ENCODE measurements at places on chromosomes 13 and 19.

DNA sequence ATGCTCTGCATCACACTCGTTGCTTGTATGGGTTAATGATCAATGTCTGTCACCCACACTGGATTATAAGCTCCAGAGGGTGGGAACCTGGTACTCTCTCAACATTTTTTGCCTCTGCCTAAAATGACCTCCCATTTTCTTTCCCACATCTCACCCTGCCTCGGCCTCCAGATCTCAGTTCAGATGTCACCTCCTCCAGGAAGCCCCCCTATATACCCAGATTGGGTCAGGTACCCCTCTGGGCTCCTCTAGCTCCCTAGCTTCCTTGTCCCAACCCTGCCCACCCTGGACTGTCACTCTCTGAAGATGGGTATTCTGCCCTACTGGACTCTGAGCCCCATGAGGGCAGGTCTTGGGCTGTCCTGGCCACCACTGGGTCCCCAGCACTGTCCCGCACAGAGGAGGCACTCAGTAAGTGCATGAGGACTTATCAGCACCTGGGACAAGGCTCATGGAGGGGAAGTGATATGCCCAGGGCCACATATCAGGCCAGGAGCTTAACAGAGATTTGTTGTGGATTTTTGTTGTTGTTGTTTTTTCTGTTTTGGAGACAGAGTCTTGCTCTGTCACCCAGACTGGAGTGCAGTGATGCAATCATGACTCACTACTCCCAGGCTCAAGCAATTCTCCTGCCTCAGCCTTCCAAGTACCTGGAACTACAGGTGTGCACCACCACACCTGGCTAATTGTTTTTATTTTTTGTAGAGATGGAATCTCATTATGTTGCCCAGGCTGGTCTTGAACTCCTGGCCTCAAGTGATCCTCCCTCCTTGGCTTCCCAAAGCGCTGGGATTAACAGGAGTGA is 23.8 kb downstream of the PRKD2 start:
- DNase-seq = no peak

DNA sequence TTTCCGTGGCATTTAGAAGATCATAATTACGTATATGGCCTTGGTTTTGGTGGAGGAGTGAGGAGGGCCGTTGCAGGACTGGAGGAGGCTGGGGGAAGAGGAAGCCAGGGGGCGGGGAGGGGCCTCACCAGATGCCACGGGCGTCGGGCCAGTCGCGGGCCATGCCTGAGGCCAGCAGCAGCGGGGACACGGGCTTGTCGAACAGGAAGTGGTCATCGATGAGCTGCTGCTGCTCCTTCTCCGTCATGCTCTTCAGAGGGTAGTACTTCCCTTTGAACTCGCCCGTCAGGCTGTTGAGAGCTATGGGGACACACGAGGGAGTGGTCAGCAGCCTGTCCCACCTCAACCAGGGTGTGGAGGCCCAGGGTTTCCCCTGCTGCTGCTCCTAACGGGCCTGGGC is 11.1 kb downstream of the CKM start:
- DNase-seq = no peak

DNA sequence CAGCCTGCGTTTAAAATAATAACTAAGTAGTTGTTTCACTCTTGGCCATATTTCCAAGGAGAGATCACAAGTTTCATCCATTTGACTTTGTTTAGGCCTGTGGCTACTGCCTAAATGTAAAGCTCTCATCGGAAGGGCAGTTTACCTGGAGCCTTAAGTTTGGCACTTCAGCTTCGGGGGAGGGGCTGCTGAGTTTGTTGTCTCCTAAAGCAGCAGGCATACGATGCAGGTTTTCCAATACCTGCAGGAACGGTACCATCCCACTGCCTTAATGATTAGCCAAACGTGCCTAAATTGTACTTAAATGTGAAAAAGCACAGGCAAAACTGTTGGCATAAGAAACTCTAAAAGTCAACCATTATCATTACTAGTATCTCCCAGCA is 63.1 kb downstream of the CRYL1 start:
- DNase-seq = no peak

- peak; percentile 52 for DNase-seq
These were observed 14.6 kb downstream of the JOSD2 start for GRCh38 chr19:50496189-50497021.

GRCh38 chr13:104143760-104144416 is 1077.7 kb upstream of the SLC10A2 start:
- no peak for DNase-seq

- no peak for DNase-seq
These were observed 54.2 kb upstream of the PTPRS start for GRCh38 chr19:5394551-5395505.

- no peak for DNase-seq
These were observed 3.2 kb downstream of the SHC2 start for GRCh38 chr19:457636-458035.

DNA sequence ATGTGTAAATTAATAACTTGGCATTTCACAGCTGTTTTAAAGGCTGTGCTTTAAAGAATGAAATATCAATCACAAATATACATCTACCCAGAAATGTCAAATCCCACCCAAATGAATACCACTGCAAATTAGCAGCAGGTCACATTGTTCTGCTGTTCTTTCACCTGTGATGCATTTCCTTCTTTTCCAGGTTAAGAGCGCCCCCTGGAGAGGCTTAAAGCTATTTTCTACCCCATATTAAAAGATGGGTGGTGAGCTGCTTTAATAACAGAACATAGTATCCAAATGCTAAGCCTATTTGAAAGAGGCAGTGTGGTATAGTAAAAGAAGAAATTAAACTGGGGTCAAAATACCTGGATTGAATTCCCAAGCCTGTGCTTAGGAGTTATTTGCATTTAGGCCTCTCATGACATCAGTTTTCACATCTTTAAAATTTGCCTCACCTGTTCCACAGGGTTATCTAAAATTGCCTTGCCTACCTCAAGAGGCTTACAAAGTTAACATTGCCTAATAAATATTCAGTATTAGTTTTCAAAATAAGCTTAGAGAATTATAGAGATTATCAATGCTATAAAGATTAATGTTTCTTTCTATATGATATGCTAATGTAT is 396.9 kb upstream of the SLITRK5 start:
- no peak for DNase-seq

- DNase-seq = no peak
These were observed 60.1 kb downstream of the DCT start for GRCh38 chr13:94419304-94419924.

DNA sequence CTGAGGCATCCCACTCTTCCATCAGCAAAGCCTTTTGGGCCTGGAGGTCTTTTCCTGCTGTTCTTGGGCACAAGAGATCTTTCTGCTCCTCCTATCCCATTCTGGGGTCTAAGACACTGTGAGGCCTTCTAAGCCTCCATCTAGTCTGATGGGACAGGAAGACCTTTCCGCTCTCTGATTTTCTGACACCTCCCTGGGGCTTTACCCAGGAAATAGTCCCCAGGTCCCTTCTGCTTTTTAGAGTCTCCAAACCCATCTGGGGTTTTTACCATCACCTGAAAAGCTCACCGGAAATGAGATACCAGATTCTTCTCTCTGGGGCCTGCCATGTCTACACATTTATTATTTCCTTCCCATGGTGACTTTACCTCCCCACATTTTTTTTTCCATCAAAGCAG is 21.1 kb downstream of the CLEC17A start:
- DNase-seq = no peak

DNA sequence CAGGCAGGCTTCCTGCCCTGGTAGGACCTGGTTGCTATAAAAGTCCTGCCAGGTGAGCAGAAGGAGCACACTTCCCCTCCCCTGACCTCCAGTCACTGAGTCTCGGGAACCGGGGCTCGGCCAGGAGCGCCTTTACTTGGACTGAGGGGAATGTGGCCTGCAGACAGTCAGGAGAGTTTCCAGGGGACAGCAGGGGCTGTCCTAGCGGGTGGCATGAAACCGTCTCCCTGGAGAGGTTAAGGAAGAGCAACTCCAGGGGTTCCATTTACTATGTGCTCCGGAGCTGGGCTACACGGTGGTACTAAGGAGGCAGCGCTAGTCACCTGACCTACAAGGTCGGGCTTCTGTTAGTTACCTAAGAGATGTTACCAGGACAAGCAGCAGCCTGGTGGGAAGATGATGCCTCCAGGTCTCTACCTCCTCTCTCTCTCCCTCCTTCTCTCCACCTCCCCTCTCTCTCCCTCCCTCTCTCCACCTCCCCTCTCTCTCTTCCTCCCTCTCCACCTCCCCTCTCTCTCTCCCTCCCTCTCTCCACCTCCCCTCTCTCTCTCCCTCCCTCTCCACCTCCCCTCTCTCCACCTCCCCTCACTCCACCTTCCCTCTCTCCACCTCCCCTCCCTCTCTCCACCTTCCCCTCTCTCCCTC is 4.1 kb upstream of the CNOT3 start:
- DNase-seq = no peak

- peak; percentile 75 for DNase-seq
These were observed 920 bp upstream of the UBE2L5 start for GRCh38 chr13:30421093-30422053.

- DNase-seq = no peak
These were observed 3.0 kb upstream of the EEF1AKMT1 start for GRCh38 chr13:20776751-20777150.

DNA sequence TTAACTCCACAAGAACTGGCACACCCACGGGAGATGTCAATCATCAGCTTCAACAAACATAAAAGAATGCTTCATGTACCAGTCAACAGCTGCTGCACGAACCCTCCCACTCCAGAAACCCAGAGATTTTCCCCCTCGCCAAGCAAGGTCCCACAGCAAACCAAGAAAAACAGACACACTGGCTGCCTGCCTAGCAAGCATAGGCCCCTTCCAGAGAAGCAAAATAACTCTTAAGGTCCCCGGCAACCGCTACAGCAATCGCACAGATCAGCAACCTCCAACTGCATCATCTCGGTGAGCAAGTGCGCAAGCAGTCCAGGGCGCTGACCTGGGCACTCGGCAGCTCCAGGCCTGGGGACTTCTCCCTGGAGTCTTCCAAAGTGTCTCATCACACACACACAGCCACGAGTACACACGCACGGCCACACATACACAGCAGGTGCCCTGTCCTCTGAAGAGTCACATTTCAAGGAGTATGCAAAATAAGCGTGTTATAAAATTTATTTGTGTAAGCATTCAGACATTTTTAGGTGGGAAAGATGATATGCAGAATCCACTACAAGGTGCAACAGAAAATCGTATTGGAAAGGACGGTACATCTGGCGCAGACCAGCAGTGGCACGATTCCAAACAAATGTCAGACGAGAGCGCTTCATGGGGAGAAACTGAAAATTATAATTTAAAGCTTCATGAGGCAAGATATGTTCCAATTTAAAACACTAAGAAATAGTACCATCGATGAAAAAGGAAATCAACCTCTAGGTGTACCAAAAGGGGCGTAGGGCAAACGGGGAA is 125.0 kb downstream of the STK24 start:
- DNase-seq = no peak

- DNase-seq = no peak
These were observed 70.0 kb downstream of the NUFIP1 start for GRCh38 chr13:44919104-44919804.

- DNase-seq = no peak
These were observed 17.3 kb upstream of the OVOL3 start for GRCh38 chr19:36093687-36094086.

Measured in activated effector memory CD4-positive, alpha-beta T cell treated with anti-CD3 and anti-CD28 coated beads, Interleukin-2, amount 50 U/mL, for 16 hours (primary cell).